ENCODE measurements at places on chromosomes 7 and 10. TPM values are rescaled to one million over a fixed set of nuclear protein-coding genes. Genes with fewer than 3 reads are reported as not detected.

SLC18A2 gene
- not detected for total RNA-seq

CRCP gene
- total RNA-seq: 32.4 TPM

C10orf62 gene
- total RNA-seq: not detected

CYP3A7 gene
- total RNA-seq: not detected

ETV1 gene
- 13.9 TPM for total RNA-seq

STN1 gene
- total RNA-seq: 27.0 TPM
